Immature natural killer cell (primary cell): ENCODE measurements at places on chromosomes 2 and 18.
A peak's percentile ranks its signal among the peaks of the same experiment; 100 is the strongest.

GRCh38 chr18:58055890-58056558, 12.0 kb downstream of the NEDD4L start:
- peaks cover 4% of the 10 kb centered on the region for H3K4me1 ChIP-seq
- no peaks in the 10 kb centered on the region for H3K27me3 ChIP-seq
- H3K27ac ChIP-seq = no peak overlapping the region

- peaks cover 12% of the 10 kb centered on the region for H3K27me3 ChIP-seq
- peaks cover 10% of the 10 kb centered on the region for H3K36me3 ChIP-seq
- peaks cover 6% of the 10 kb centered on the region for H3K4me1 ChIP-seq
- H3K4me3 ChIP-seq = no peak overlapping the region
- no peak overlapping the region for H3K27ac ChIP-seq
- no peak for DNase-seq
Observed at GRCh38 chr18:79698668-79699335, 19.2 kb downstream of the CTDP1 start.

- peaks cover 3% of the 10 kb centered on the region for H3K27me3 ChIP-seq
- H3K4me1 ChIP-seq = peaks cover 55% of the 10 kb centered on the region
- no peak overlapping the region for H3K27ac ChIP-seq
- H3K36me3 ChIP-seq = no peaks in the 10 kb centered on the region
- no peak overlapping the region for H3K4me3 ChIP-seq
- no peak for DNase-seq
Observed at GRCh38 chr2:84278386-84278785, 180.7 kb downstream of the SUCLG1 start.

- H3K4me3 ChIP-seq = no peak overlapping the region
- peaks cover 2% of the 10 kb centered on the region for H3K27me3 ChIP-seq
- no peaks in the 10 kb centered on the region for H3K36me3 ChIP-seq
- no peaks in the 10 kb centered on the region for H3K4me1 ChIP-seq
- H3K27ac ChIP-seq = no peak overlapping the region
Observed at GRCh38 chr2:118971245-118972122, 29.5 kb downstream of the MARCO start.

DNA sequence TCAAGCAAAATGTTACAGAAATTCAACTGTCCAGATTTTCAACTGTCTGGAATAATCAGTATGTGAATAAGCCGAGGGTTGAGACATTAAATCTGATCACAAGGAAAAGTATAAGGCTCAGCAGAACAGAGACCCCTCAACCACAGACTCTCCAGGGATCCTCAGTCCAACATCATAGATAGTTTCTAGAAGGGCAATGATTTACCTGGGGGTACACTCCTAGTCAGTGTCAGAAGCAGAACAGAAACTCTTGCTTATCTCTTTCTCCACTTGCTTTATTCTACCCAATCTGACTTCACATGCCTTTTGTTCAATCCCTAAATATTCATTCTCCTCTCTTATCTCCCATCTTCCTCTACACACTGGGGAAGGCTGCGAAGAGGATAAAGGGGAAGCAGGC, 36.4 kb downstream of the ICOS start:
- no peaks in the 10 kb centered on the region for H3K36me3 ChIP-seq
- H3K27me3 ChIP-seq = no peaks in the 10 kb centered on the region
- no peaks in the 10 kb centered on the region for H3K4me1 ChIP-seq
- no peak overlapping the region for H3K27ac ChIP-seq

DNA sequence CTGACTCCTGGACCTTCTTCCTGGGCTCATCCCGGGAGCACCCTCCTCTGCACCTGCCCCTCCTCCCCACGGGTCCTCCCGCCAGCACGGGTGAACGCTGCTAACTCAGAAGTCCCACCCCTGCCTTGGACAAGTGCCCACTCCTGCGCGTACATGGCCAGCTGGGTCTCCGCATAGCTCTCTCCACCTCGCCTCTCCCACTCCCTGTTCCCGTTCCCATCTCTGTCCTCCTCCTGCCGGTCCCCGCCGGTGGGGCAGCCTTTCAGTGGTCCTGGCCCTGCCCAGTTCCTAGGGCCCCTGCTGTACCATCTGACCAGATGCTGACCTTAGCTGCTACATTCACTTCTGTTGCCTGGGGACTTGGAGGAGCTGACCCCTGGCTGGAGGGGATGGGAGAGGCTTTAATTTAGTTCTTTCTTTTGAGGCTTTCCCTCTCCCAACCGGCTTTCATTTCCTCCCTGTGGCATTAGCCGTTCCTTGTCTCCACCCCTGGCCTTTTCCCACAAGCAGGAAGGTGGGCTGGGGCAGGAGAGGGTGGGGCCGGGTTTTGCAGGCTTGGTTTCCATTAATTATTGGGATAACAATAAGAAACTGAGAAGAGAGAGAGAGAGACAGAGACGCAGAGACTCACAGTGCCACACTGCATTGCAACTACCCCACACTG, 136.1 kb downstream of the SH3BP4 start:
- no peak for DNase-seq
- no peaks in the 10 kb centered on the region for H3K4me1 ChIP-seq
- no peak overlapping the region for H3K27ac ChIP-seq
- H3K27me3 ChIP-seq = peaks cover 3% of the 10 kb centered on the region
- no peaks in the 10 kb centered on the region for H3K36me3 ChIP-seq
- no peak overlapping the region for H3K4me3 ChIP-seq

DNA sequence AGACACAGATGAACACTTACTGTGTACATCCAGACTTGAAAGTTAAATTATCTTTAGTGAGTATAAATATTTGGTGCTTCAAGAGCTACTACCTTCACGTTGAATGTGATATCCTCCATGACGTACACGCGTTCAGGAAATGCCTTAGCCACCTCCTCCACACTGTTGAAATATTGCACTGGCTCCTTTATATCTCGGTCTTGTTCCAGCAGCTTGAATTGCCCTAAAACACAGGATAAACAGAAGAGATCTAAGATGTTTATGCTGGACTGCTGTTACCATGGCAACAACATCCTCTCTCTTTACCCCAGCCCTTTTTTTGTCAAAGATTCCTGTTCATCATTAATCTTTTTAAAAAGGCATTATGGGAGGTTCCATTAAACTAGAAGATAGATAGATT, 120.3 kb downstream of the MEP1B start:
- no peak overlapping the region for H3K4me3 ChIP-seq
- H3K27ac ChIP-seq = no peak overlapping the region
- H3K4me1 ChIP-seq = no peaks in the 10 kb centered on the region
- H3K27me3 ChIP-seq = peaks cover 8% of the 10 kb centered on the region
- H3K36me3 ChIP-seq = no peaks in the 10 kb centered on the region

GRCh38 chr18:80233899-80234298, 13.4 kb downstream of the PARD6G start:
- H3K27me3 ChIP-seq = peaks cover 2% of the 10 kb centered on the region
- no peaks in the 10 kb centered on the region for H3K4me1 ChIP-seq
- H3K36me3 ChIP-seq = no peaks in the 10 kb centered on the region

DNA sequence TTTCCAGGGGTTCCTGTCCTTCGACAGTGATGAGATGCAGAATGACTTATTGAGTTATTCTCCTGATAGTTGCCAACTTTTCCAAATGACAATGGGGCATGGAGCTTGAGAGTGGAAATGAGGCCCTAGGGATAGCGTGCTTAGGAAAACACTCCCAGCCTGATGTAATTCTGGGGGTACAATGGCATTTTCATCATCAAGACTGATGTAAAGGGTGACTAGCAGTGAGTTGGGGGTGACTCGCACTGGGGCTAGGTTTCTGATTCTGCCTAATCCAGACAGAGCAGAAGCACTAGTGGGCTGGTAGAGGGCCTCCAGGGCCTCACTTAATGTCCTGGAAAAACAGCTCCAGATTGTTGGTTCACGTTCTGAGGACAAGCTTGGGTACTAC, 34.0 kb upstream of the IL37 start:
- H3K36me3 ChIP-seq = peaks cover 8% of the 10 kb centered on the region
- DNase-seq = no peak
- H3K4me3 ChIP-seq = no peak overlapping the region
- no peaks in the 10 kb centered on the region for H3K27me3 ChIP-seq
- peaks cover 32% of the 10 kb centered on the region for H3K4me1 ChIP-seq

DNA sequence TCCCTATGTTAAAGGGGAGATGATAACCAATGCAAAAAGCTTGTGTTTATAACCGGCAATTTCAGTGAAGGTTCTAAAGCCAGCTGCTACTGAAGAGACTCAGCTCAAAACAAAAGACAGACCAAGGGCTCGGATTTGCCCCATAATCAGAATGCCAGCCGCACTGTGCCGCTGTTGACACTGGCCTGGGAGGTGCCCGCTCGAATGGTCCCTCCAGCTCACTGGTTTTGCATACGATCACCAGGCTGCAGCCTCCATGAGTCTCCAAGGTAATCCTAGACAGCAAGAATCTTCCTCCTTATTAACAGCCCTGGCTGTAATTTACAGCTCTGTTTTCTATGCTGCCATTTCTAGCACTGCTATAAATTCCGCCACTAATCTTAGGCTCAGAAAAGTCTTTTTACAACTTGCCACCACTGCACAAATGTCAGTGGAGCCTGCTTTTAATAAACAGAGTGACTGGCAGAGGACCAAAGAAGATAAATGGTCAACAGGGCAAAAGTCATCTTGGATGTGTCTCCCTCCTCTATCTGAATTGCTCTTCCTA, 155.7 kb upstream of the SH3BP4 start:
- H3K27ac ChIP-seq = no peak overlapping the region
- no peaks in the 10 kb centered on the region for H3K36me3 ChIP-seq
- H3K4me1 ChIP-seq = no peaks in the 10 kb centered on the region
- H3K4me3 ChIP-seq = no peak overlapping the region
- no peak for DNase-seq

- H3K36me3 ChIP-seq = no peaks in the 10 kb centered on the region
- H3K27ac ChIP-seq = no peak overlapping the region
- no peaks in the 10 kb centered on the region for H3K27me3 ChIP-seq
Observed at GRCh38 chr2:235080101-235080500, 128.3 kb downstream of the SH3BP4 start.

GRCh38 chr2:128062571-128062970, 28.4 kb upstream of the UGGT1 start:
- no peaks in the 10 kb centered on the region for H3K36me3 ChIP-seq
- no peaks in the 10 kb centered on the region for H3K27me3 ChIP-seq
- DNase-seq = no peak
- H3K4me3 ChIP-seq = no peak overlapping the region
- H3K27ac ChIP-seq = no peak overlapping the region

- H3K4me3 ChIP-seq = no peak overlapping the region
- DNase-seq = no peak
- H3K27ac ChIP-seq = no peak overlapping the region
- H3K27me3 ChIP-seq = peaks cover 3% of the 10 kb centered on the region
- H3K4me1 ChIP-seq = peaks cover 22% of the 10 kb centered on the region
Observed at GRCh38 chr2:128682266-128682665, 363.6 kb upstream of the HS6ST1 start.

GRCh38 chr18:75070235-75070624, 138.7 kb downstream of the PTGR3 start:
- H3K27me3 ChIP-seq = no peaks in the 10 kb centered on the region
- H3K4me1 ChIP-seq = peaks cover 35% of the 10 kb centered on the region
- H3K36me3 ChIP-seq = peaks cover 26% of the 10 kb centered on the region
- no peak for DNase-seq
- H3K27ac ChIP-seq = peak overlapping the region; percentile 94

- no peak for DNase-seq
- H3K27me3 ChIP-seq = peaks cover 2% of the 10 kb centered on the region
- H3K4me3 ChIP-seq = no peak overlapping the region
- H3K27ac ChIP-seq = no peak overlapping the region
- H3K36me3 ChIP-seq = no peaks in the 10 kb centered on the region
Observed at GRCh38 chr2:235535423-235536130, 41.7 kb downstream of the AGAP1 start.

GRCh38 chr18:54829856-54830255, 1.6 kb downstream of the RAB27B start:
- DNase-seq = no peak
- H3K4me3 ChIP-seq = peak overlapping the region; percentile 96
- no peaks in the 10 kb centered on the region for H3K27me3 ChIP-seq

DNA sequence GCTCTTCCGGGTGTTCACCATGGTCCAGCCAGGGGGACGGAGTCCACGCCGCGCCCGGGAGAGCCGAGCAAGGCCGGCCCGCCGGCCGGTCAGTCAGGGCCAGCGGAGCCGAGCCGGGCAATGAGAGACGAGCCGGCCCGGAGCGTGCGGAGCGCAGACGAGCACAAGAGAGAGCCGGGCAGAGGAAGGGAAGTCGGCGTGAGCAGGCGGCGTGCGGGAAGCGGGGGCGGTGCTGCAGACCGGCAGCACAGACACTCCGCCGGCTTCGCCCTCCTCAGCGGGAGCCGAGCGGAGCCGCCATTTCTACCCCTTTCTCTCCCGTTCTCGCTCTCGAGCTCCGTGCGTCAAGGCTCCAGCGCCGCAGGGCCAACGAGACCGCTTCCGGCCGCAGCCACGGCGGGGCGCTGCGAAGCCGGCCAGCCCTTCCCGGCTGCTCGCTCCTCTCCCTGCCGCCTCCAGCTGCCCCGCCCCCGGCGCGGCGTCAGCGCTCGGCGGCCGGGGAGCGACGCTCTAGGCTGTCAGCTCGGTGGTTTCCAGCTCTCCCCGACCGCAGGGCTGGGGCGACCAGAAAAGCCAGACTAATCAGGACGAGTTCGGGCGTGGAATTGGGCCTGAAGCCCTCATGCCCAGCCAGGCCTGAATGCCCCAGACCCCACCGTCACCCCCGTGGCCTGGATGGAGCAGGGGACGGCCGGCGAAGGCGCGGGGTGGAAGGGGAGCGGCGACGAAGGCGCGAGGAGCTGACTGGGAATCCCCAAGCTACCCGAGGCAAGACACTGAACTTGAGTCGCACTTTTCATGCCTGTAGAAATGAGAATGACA, at the start of gene ATAD2B:
Gene ATAD2B (minus strand): TSS at position 374 of the 822 bp plus-strand sequence. CDS start 353 bp downstream, at position 21.
- H3K27ac ChIP-seq = peak within 1 kb of the TSS; percentile 99
- peaks cover 45% of the 10 kb centered on the region for H3K4me1 ChIP-seq
- peaks cover 18% of the 10 kb centered on the region for H3K27me3 ChIP-seq
- H3K4me3 ChIP-seq = peak within 1 kb of the TSS; percentile 96
- DNase-seq = peak; percentile 95
- H3K36me3 ChIP-seq = no peaks in the 10 kb centered on the region

DNA sequence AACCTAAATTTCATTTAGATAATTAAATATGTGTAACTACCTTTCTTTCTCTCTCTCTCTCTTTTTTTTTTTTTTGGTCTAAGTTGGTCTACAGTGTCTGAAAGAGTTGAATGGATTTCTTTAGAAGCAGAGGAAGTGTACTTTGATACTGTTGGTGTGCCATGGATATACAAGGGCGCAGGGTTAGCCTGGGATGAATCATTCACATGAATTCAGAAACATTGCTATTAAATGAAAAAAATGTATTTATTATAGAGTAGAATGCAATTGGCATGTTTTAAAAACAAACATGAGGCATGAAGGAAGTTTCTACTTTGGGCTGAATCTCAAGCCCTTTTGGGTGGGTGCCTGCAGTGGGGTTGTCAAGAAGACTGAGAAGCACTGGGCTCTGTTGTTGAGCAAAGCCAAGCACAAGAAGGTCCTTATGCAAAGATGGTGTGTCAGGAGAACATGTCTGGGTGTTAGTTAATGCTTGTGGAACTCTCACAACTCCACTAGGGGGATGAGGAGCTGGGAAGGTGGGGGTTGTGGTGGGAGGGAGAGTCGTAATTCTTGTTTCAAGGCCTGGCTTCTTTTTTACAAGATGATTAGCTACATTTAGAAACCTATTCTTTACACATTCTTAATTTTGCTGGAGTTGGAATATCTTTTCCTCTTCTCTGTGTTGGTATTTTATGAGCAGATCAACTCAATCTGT, 57.9 kb downstream of the LYPD6 start:
- no peaks in the 10 kb centered on the region for H3K36me3 ChIP-seq
- DNase-seq = no peak
- H3K4me3 ChIP-seq = no peak overlapping the region
- no peaks in the 10 kb centered on the region for H3K4me1 ChIP-seq
- H3K27me3 ChIP-seq = peaks cover 2% of the 10 kb centered on the region

- no peak overlapping the region for H3K4me3 ChIP-seq
- H3K4me1 ChIP-seq = no peaks in the 10 kb centered on the region
- H3K27ac ChIP-seq = no peak overlapping the region
- no peaks in the 10 kb centered on the region for H3K27me3 ChIP-seq
- DNase-seq = no peak
Observed at GRCh38 chr18:76538846-76539245, 43.8 kb upstream of the ZNF516 start.
